Iris pigment epithelial cell (primary cell): ENCODE measurements at places on chromosomes 12 and 14.

DNA sequence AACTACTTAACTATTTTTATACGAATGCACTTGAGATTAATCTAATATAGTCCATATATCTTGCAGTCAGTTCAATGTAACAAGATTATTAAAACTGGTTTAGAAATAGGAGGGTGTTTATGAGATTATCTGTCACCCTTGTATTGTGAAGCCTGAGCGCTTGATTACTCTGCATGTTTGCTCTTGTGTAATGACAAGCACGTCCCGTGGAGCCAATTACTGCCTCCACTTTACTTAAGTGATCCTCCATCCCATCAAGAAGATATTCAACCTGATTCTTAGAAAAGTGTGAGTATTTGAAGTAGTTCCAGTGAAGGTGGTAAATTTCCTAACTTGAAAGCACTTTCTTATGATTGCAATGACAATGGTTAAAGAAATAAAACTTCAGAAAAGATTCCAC lies 415.2 kb upstream of the GARIN6 start:
- no peak for DNase-seq

DNA sequence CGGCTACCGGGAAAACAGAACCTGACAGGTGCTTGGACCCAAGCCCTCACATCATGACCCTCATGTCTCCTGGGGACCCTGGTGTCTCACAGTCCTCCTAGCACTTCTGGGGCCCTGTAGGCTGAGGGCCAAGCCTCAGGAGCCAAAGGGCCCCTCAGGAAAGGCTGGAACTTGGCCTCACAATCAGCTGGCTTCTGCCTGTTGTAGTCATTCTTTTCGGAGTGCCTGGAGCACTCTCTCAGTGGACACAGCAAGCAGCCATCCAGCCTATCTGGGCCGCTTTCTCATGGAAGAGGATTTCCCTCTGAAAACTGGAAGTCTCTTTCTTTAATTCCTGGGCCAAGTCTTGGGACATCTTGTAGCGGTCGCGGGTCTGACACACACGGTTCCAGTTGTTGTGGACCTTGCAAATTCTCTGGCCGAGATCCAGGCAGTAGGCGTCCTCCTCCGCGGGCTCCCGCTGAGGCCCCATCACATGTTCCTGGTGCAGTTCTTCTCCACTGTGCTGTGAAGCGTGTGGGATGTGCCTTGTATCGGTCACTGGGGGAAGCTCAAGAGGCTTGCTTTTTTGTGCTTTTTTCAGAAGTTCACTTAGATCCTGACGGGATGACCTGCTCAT lies 169.3 kb downstream of the EMP1 start:
- no peak for DNase-seq

GRCh38 chr14:20059745-20060144 lies at the start of gene OR4L1:
Gene OR4L1, plus strand, starts transcription at chr14:20060045. Its CDS starts 0 bp downstream, at chr14:20060045.
- no peak for DNase-seq

DNA sequence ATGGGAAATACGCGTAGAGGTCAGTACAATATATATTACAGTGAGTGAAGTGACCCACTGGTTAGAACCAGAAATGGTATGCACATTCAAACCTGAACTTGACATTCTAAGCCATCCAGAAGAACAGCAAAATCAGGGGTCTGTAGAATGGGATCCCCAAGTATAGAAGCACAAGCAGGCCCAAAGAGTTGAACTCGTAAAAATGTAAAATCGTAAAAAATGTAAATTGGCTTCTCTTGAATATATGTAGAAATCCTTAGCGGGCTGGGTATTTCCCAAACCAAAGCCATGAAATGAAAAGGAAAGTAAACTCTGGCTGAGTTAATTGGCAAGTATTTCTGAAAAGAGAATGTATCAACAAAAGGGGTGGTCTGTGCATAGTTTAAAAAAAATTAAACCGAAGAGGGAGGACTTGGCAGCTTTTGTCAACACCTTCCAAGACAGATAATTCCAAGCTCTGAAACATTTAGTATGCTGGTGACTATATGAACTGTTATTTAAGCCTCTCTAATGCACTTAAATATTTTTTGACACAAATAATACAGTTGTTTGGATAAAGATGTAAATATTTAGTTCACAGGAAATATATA lies 1505.6 kb upstream of the FLRT2 start:
- no peak for DNase-seq

GRCh38 chr12:2119266-2119665 lies 66.5 kb downstream of the CACNA1C start:
- DNase-seq, result no peak
